ENCODE measurements at places on chromosomes 6 and 20. TPM values are rescaled to one million over a fixed set of nuclear protein-coding genes. Genes with fewer than 3 reads are reported as not detected.

Gene XRN2
- 77.1 TPM for total RNA-seq

Gene SAMD3
- total RNA-seq: not detected

Gene BICRAL
- 2.7 TPM for total RNA-seq

Gene ENTPD6
- total RNA-seq: 59.4 TPM

Gene CRISP2
- not detected for total RNA-seq

Gene RAET1E
- 0.80 TPM for total RNA-seq

Gene FNDC11
- 0.80 TPM for total RNA-seq

Gene RAET1L
- total RNA-seq: not detected

Gene C20orf204
- 0.44 TPM for total RNA-seq

Gene KIF25
- total RNA-seq: not detected

Gene APMAP
- 95.4 TPM for total RNA-seq

Gene TMEM170B
- total RNA-seq: 1.1 TPM

Gene GMEB2
- total RNA-seq: 11.5 TPM

Gene OPRM1
- total RNA-seq: not detected

Gene ERVFRD-1
- 6.5 TPM for total RNA-seq

Gene PLCB4
- 0.13 TPM for total RNA-seq

Gene RTF2
- total RNA-seq: 64.8 TPM

Gene LY6G6D
- total RNA-seq: not detected

Gene MYH7B
- not detected for total RNA-seq

Gene SLC22A16
- total RNA-seq: not detected

Gene SLC35D3
- not detected for total RNA-seq

Gene RNF144B
- 77.0 TPM for total RNA-seq

Gene TGM3
- total RNA-seq: not detected

Gene RSPO4
- not detected for total RNA-seq

Gene MYB
- not detected for total RNA-seq

Gene F13A1
- not detected for total RNA-seq

Gene GJA10
- not detected for total RNA-seq

Gene CST4
- 0.25 TPM for total RNA-seq

Gene NRSN2
- 35.9 TPM for total RNA-seq

Gene SLC22A3
- total RNA-seq: not detected

Gene PRICKLE4
- total RNA-seq: 1.3 TPM

Gene DEFB124
- not detected for total RNA-seq

Gene KCNK5
- total RNA-seq: not detected

Gene DSTN
- total RNA-seq: 268 TPM

Gene ZSCAN16
- 3.4 TPM for total RNA-seq
